ENCODE measurements at places on chromosomes 11 and 22. TPM values are rescaled to one million over a fixed set of nuclear protein-coding genes. Genes with fewer than 3 reads are reported as not detected.

CHRM4 gene
- not detected for total RNA-seq

DNA sequence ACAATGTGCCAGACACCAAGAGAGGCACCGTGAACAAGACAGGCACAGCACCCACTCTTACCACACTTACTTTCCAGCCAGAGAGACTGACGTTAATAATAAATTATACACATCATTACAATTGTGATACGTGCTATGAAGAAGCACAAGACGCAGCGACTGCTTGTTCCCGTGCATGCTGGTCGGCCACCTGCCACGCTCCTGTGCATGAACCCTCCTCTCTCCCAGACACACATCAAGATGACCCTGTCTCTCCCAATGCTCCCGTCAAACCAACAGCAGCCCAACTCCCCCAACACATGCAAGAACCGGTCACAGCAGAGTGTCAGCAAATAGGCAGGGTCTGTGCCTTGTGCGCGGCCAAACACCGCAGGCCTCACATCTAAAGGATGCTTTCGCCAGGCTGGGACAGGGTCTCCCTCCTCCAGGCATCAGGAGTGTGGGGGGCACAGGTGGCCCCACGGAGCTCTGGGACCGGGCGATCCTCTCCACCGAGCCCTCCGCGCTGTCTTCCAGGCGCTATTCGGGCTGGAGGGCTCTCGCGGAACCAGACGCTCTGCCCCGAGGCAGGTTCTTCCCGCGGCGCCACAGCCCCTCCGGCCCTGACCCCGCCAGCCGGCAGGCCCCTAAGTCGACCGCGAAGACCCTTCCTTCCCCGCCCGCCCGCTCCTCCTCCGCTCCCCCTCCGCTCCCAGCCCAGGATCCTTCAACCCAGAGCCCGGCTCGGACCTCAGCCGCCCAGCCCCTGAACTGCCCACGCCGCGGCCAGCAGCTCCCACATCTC is 533 bp downstream of the SERGEF start:
- DNase-seq = peak; percentile 71

DNA sequence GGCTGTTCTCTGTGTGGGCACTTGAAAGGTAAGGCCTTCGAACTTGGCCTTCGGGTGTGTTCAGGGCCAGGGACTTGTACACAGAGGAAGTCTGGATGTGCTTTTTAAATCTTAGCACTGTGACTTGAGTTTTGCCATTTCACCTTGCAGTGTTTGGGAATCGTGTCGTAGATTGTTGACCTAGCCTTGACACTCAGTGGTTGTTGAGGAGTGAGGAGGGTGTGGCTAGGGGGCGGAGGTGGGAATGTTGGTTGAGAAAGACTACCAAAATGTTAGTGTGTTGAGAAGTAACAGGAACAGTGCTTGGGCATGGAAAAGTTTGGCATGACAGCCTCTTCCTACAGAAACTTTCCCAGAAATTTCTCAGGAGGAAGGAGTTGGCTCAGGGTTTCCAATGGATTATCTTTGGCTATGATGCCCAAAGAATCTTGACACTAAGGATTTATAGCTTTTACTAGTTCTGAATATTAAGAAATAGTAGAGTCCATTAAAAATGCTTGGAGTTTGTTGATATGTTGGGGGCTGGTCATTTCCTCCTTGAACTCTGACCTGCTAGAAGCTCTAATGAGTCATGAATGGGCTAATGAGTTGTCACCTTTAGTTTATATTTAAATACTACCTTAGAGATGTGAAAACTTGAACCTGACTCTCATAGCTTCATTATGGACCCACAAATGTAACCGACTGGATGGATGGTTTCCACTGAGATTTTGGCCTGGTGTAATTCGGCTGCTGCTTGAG is 40.6 kb downstream of the BARX2 start:
- DNase-seq = no peak

DNA sequence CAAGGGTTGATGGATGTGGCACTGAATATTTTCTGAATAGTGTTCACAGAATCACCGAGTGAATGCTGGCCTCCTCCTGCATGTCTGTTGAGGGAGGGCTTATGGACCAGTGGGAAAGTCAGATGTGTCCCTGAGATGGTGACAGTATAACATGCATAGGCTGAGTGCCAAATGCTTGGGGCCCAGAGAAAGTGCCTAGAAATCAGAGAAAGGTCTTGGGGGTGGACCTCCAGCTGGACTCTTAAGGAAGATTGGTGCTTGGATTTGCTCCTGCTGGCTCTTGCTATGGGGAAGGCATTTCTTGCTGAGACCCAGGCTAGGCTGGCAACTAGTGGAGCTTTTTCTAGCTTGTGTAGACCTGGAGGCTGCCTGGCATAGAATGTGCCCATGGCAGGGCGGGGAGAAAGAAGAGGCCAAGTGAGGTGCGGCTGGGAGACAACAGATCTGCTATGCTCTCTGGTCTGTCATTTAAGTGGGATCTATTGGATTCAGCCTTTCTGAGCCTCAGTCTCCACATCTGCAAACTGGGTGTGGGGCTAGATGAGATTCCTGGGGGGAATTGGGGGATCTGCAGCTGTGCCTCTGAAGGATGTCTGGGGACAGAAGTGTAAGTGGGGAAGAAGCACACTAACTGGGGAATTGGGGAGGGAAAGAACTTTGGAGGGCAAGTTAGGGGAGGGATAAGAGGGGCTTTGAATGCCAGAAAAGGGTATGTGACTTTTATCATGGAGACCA is 27.4 kb downstream of the ZNRF3 start:
- DNase-seq = no peak

GGT5 gene
- 123 TPM for total RNA-seq

GRCh38 chr11:122720107-122720881 is 64.8 kb downstream of the UBASH3B start:
- DNase-seq = no peak

GPR83 gene
- total RNA-seq = 0.05 TPM

TEAD1 gene
- 56.5 TPM for total RNA-seq

DNA sequence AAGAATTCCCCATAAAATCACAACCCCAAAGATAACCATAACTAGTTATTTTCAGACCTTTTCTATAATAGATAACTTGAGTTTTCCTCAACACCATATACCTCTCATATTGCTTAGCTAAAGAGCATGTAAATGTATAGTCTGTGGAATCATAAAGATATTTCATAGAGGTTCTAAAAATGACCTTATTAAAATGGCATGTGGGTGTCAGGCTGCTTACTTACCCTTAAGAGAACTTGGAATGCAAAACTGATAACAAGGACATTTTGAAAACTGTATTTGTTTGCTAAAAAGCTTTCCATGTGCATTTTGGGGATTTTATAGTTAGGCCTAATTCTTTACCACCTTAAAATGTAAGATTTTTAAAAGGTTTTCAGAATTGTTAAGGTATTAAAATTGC is 4.7 kb downstream of the SIK2 start:
- no peak for DNase-seq

MGAT3 gene
- 3.2 TPM for total RNA-seq

MFNG gene
- total RNA-seq = 21.6 TPM
